Ammon's horn (tissue), 1 donor: ENCODE measurements at places on chromosomes 5 and 9.

DNA sequence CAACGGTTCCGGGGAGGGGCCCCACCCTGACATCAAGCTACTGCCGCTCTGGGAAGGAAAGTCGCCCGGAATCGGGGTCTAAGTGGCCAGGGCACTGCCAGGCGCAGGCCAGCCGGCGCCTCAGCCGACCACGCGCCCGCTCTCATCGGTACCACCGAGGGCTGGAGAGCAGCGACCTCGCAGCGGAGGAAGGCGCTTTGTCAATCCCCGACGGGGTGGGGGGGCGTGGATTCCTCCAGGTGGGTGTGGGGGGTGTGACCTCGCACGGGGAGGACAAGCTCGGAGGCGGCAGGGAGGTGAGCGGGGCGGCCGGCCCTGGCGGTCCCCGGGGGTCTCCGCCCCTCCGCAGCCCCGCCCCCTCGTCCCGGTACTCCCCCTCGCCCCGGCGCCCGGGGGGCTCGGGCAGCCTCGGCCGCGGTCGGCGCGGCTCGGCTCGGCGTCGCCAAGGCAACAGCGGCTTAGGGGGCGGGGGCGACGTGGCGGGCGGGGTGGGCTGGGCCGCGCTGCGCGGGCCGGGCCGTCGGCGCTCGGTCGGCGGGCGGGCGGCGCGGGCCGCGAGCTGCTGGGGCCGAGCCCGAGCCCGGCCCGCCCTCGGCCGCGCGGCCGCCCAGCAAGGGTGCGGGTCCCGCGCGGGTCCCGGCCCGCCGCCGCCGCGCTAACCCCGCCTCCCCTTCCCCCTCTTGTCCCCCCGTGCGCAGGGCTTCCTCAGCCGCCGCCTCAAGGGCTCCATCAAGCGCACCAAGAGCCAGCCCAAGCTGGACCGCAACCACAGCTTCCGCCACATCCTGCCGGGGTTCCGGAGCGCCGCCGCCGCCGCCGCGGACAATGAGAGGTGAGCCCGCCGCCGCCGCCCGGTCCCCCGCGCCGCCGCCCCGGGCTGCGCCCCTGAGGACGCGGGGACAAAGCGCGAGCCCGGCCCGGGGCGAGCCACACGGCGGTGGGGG is 47.5 kb downstream of the DAB2IP start:
- DNase-seq = no peak

GRCh38 chr9:131762356-131762932 is 22.6 kb upstream of the RAPGEF1 start:
- peak; percentile 74 for DNase-seq

DNA sequence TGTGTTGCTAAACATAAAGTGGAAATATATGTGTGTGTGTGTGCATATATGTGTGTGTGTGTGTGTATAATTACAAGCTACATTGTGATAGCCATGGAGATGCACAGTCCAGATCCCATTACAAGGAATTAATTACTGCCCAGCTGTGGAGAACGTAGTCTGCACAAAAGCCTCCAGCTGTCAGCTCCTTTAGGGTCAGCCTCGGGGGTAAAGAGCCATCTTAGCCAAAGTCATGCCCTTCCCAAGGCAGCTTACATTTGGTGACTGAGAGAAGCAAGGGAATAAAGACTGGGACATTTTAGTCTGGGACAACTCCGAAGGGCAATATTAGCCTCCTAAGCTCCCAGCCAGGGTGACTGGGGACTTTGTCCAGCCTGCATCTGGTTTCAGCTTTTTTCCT is 21.9 kb upstream of the FOCAD start:
- DNase-seq = no peak

DNA sequence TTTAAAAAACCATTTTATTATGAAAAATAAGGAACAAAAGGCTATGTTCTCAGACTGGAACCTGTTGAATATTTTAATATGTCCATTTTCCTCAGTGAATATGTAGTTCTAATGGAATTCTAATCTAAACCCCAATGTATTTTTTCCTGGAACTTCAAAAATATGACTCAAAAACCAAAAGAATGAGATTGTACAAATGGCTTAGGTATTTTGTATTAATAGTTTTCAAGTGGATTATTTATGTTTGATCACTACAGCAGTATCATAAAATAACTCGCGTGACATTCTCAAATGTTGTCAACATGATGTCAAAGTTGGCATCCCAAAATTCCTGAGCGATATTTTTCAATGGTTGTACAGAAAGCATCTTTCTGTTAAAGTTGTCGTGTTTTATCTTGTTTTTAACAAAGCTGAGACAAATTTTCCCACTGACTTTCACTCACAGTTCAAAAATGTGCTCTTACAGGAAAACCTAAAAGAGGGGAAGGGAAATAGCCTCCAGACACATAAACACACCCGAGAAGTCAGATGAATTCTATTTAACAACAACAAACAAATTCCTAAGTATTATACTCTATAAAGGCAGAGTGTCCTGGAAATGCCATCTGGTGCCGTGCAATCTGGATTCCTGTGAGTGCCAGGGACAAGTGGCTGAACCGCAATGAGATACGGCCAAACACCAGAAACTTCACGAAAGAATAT is 68.1 kb upstream of the TAS2R1 start:
- no peak for DNase-seq

DNA sequence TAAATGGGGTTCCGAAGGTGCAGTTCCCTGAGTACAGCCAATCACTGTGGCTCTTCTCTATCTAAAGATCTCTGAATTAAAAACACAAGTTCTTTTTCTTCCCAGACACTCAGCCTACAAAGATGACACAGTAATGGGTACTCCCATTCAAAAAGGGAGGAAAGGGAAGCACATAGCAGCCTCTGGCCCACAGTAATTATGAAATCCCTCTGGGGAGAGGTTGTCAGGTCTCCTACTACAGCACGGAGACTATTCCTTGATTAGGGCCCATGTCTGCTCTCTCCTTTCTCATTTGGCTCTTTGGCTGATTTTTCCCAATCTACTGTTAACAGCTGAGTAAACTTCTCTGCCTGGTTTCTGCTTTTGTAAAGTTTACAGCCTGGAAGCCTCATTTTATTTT is 62.0 kb upstream of the RANBP3L start:
- no peak for DNase-seq

- DNase-seq = no peak
These were observed 76.9 kb upstream of the NEURL1B start for GRCh38 chr5:172564188-172564587.
